ENCODE measurements at places on chromosomes 7 and 10.

DNA sequence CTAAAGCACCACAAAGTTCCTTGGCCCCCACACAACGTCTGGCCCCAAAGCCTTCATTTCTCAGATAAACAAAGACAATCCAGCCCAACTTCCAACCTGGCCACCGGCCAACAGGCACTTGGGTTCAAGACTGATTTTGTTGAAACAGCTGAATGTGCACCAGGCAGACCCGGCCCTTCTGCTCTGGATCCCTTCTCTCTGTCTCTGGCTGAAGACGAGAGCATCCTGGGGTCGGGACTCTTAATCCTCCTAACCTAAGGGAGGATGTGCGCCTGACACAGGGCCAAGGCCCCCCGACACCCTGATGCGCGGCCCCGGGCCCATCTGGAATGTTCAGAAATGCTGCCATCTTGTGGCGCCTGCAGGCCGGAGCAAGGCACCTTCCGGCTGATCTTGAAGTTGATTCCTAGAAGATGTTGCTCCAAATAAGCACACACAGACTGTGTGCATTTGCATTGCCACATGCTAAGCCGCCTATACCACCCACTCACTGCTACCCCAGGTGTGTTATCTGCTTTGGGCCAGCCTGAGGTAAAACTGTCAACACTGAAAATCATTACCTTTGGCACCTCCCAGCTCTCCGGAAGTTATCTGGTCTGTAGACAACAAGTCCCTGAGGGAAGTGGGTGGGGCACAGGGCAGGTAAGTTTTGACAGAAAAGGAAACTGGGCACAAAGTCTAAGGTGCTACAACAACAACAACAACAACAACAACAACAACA, 98.4 kb upstream of the HABP2 start:
- no peak for DNase-seq

GRCh38 chr7:44769776-44770294, 21.2 kb downstream of the ZMIZ2 start:
- no peak for DNase-seq

DNA sequence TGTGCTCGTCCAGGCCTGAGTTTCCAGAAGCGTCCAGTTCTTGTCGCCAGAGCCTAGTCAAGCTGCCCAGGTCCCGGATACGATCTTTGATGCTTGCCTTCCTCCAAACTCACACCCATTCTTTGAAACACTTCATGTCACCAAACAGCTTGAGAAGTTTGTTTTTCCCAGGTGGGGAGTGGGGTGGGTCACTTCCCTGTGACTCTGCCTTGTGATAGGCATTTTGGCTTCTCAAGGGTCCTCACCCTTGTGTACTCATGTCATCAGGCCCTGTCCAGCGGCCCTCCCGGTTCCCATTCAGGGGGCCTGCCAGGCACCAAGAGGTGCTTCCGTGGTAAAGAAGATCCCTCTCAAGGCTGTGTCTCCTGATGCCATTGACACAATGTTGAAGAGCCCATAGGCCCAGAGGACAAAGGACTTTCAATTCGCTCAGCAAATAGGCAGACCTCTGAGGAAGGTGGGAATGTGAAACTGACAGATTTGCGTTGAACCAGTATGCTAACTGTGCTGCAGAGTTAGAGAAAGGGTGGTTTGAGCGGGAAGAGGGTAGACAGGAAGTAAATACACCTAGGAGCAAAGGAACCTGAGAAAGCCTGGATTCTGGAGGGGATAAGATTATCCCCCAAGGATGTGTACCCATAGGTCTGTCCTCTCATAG, 24.7 kb upstream of the SFTPA1 start:
- DNase-seq, result no peak

DNA sequence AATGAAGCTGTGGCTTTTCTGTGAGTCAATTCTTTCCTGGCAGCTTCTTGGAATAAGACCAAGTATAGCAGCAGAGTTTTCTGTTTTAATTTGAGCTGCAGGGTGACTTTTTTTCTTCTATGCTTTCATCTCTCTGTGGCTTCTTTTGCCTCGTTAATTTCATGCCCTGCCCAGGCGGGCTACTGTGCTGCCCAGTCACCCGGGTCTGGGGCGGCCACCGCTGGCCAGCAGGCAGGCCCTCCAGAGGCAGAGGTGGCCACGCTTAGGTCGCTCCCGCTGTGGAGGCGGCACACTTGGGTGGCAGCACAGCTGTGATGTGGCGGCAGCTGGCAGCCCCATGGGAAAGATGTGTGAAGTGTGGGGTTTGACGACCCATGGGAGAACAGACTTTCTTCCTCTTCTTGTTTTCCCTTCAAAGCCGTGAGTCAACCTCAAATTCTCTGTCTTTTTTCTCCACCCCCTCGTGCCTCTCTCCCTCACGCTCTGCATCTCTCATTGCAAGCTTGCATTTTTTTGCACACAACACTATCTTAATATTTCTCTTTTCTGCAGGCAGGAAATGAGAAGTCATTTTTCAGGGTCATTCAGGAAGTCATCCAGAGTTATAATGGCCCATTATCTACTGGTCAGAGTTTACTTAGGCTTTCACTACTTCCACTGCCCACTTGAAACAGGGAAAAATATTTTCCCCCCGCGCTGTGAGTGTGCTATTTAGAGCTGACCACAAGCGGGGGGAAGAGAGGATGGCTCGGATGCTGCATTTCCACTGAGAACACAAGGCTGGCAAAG, 67.8 kb downstream of the EGFR start:
- no peak for DNase-seq

- DNase-seq, result no peak
These were observed 214.4 kb downstream of the FAM107B start for GRCh38 chr10:14560274-14560673.

- DNase-seq, result no peak
These were observed 50.4 kb upstream of the BTBD16 start for GRCh38 chr10:122220736-122221135.

DNA sequence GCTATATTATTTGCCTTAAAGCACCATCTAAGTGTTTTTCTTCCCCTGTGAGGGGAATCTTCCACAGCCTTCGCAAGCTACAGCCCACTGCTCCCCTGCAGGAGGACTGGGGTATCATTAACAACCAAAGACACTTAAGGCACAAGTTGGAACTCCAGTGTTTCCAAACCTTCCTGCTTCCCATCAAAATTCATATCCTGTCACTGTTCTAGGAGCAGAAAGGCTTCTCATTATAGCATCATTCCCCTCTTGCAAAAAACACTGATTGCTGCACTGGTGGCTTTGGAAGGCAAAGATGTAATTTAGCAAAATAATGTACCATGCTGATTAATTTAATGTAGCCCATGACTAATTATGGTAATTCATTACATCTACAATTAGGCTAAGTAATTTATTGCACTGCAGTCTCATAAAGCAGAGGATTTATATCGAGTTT, 207.2 kb downstream of the SKAP2 start:
- no peak for DNase-seq

DNA sequence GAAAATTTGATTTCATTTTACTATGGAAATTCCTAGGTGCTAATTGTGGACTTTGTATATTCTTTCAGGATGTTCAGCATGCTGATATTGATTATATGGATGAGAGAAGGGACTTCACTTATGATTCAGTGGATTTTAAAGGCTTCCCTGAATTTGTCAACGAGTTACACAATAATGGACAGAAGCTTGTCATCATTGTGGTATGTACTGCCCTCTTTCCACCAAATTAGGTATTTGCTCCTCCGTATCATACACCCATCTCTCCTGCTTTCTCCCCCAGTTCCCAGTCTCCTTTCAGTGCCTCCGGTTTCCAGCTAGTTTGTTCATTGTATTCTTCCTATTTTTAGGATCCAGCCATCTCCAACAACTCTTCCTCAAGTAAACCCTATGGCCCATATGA, 34.6 kb downstream of the MGAM start:
- DNase-seq, result no peak

- no peak for DNase-seq
These were observed 20.3 kb downstream of the CPED1 start for GRCh38 chr7:121008816-121009215.

DNA sequence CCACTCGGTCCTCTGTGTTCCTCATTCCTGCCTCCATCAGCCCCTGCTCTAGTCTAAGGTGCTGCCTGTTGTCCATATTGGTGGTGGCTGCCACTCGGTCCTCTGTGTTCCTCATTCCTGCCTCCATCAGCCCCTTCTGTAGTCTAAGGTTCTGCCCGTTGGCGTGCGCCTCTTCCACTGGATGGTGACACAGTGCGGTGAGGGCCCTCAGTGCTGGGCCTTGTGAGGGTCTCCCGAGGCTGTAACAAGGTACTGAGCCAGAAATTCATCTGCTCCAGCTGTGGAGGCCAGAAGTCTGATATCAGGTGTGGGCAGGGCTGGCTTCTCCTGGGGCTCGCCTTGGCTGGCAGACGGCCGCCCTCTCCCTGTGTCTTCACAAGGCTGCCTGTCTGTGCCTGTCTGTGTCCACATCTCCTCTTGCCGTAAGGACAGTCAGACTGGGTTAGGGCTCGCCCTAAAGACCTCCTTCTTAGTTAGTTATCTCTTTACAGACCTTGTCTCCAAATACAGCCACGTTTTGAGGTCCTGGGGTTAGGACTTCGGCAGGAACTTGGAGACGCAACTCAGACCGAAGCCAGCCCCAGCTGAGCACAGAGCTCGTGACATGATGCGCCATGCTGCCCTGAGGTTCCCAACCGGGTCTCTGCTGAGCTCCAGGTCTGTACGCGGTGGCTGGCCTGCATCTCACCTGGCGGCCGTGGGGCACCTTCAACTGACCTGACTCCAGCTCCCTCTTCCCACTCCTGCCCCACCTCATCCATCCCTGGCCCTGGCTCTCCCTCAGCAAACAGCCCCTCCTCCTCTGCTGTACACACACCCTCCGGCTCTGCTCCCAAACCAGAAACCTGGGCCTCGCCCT, 181.4 kb upstream of the SHH start:
- DNase-seq, result no peak

- no peak for DNase-seq
These were observed 194.4 kb downstream of the GATA3 start for GRCh38 chr10:8248868-8249267.

DNA sequence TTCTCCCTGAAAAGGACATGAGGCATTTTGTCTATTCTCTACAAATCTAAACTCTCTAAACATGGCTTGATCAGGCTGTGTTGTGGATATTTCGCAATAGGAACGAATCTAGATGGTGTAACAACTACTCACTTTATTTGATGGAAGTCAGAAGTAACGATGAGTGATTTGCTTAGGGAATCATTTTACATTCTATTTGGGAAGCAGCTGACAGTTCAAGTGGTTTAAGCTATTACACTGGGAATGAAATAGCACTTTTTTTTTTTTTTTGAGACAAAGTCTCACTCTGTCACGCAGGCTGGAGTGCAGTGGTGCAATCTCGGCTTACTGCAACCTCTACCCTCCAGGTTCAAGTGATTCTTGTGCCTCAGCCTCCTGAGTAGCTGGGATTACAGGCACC, 44.1 kb downstream of the NPY start:
- DNase-seq, result no peak

DNA sequence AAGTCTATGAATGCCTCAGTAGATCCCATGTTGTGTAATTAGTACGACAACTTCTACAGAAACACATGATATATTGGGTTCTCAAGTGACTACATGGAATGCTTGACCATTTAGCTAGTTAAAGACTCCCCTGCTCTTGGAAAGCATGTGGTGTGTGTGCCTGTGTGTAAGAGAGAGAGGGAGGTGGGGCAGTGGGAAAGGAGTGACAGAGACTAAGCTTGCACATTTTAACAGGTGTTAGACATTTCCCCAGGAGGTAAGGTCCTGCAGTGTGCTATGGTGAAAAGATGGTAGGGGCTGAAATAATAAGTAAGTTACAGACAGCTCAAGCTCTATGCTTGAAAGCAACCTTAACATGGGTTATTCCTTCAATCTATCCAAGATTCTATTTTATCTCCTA, 241.7 kb upstream of the GHITM start:
- no peak for DNase-seq

Measured in cortex of kidney (tissue), 1 donor.